ENCODE measurements at places on chromosomes 2 and 18. TPM values are rescaled to one million over a fixed set of nuclear protein-coding genes. Genes with fewer than 3 reads are reported as not detected.

DNA sequence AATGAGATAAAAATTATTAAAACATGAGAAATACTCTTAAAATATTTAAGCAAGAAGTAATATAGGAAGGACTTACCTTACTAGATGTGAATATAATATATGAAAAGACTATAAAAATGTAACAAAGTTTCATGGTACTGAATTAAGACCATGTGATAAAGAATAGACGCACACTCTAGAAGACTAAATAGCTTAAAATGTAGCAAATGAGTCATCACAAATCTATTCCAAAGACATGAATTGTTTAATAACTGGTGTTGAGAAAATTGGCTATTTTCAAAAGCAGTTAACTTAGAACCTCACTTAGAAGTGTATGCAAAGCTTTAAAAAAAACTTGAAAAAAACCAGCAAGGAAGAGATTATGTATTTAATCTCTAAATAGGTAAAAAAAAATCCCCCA, 64.1 kb downstream of the POLE4 start:
- no peaks in the 10 kb centered on the region for H3K27me3 ChIP-seq
- DNase-seq, result no peak
- no peaks in the 10 kb centered on the region for H3K4me1 ChIP-seq
- H3K27ac ChIP-seq, result no peak overlapping the region
- no peak overlapping the region for H3K4me3 ChIP-seq

- no peaks in the 10 kb centered on the region for H3K27me3 ChIP-seq
- no peak overlapping the region for H3K27ac ChIP-seq
- no peak overlapping the region for H3K4me3 ChIP-seq
Observed at GRCh38 chr2:168149986-168150385, 97.4 kb downstream of the STK39 start.

DNA sequence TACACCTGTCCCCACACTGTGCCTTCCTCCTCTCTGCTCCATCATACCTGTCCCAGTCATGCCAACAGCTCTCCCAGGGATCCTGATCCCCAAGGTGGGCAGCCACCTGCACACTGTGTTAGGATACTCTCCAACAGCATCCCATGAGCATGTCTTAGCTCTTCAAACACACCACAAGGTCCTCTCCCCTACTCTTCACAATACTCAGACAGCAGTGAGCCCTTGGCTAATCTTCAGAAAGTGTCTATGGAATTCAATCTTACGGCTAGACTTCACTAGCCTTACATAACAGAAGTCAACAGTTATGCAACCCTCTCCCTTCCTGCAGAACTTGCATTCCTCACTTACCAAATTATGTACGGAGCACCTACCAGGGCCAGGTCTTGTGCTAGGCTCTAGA, 79.9 kb downstream of the MYO5B start:
- no peaks in the 10 kb centered on the region for H3K27me3 ChIP-seq
- DNase-seq, result no peak
- no peak overlapping the region for H3K27ac ChIP-seq
- H3K4me3 ChIP-seq, result no peak overlapping the region
- no peaks in the 10 kb centered on the region for H3K36me3 ChIP-seq

- H3K27me3 ChIP-seq, result no peaks in the 10 kb centered on the region
- no peak overlapping the region for H3K27ac ChIP-seq
- H3K4me3 ChIP-seq, result no peak overlapping the region
- H3K4me1 ChIP-seq, result no peaks in the 10 kb centered on the region
- no peaks in the 10 kb centered on the region for H3K36me3 ChIP-seq
Observed at GRCh38 chr18:73891572-73892421, 255.8 kb downstream of the FBXO15 start.

DNA sequence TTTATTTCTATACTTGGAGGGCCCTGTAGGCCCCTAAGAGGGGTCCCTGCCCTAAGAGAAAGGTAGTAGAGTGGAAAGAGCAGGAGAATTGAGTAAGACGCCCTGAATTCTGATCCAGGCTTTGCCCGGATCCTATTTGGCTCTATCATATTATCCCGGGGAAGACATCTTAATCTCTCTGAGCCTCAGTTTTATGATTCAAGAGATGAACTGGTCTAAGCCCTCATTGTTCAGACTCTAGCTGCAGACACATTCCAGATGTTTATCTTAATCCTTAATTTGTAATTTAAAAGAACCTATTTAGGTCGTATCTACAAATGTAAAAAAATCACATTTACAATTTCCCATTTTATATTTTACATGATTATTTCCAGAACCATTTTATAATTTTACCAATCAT, 220.1 kb downstream of the AGPS start:
- H3K27me3 ChIP-seq, result no peaks in the 10 kb centered on the region
- no peak overlapping the region for H3K4me3 ChIP-seq
- no peak overlapping the region for H3K27ac ChIP-seq
- H3K4me1 ChIP-seq, result no peaks in the 10 kb centered on the region
- no peaks in the 10 kb centered on the region for H3K36me3 ChIP-seq

DNA sequence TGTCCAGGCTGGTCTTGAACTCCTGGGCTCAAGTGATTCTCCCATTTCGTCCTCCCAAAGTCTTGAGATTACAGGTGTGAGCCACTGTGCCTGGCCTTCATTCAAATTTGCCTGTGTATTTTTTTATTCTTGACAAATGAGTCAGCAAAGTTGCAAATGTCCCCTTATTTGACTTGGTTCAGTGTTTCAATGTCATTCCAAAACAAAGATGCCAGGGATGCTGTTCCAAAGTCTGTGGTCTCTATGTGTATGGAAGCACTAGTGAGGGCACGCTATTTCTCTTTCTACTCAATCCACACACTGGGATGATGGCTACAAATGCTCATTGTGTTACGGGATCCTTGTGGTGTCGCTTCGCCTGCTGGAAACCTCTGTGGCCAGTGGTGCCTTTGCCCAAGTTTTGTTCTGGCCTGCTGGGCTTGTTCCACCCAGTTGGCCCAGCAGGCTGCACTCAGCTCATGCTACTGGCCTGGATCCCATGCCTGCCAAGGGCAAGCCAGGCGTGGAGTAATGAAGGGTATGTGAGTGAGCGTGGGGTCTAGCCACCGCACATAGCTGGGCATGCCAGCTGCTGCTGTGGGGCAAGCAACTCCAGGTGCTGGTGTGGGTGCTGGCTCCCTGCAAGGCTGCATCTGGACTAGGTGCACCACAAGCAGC, 35.6 kb downstream of the FBXO48 start:
- no peak overlapping the region for H3K27ac ChIP-seq
- peaks cover 12% of the 10 kb centered on the region for H3K4me1 ChIP-seq
- no peak for DNase-seq
- H3K36me3 ChIP-seq, result no peaks in the 10 kb centered on the region
- H3K27me3 ChIP-seq, result no peaks in the 10 kb centered on the region

DNA sequence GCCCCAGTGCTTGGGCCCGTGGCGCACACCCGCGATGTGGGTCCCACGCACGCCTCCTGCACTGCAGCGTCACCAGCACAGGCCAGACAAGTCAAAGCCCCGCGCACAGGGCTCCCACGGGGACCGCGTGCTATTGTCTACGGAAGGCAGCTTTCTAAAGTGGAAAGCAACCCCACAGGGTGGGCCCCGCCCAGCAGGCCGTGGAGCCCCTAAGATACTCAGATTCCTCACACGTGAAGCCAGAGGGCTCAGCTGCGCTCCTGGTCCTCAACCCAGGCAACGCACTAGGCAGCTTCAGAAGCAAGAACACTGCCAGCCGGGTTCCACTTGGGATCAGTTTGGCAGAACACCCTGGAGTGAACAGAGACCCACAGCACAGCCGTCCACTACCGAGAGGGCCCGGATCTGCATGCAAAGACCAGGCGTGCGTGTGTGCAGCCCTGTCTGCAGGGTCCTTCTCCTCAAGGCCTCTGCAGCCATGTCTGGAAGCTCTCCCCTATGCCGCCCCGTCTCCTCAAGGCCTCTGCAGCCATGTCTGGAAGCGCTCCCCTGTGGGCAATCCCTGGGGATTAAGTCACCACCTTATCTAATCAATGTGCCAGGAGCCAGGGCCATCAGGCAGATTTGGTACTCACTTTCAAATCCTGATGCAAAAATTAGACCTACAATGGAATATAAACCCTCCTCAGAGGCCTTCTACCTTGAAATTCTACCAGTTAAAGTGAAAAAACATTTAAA, 231.3 kb downstream of the HDAC4 start:
- H3K27ac ChIP-seq, result no peak overlapping the region
- H3K4me3 ChIP-seq, result no peak overlapping the region
- no peaks in the 10 kb centered on the region for H3K27me3 ChIP-seq

CNDP1 gene
- not detected for total RNA-seq

CHRNG gene
- not detected for total RNA-seq

TIGD1 gene
- 3.7 TPM for total RNA-seq

EVX2 gene
- not detected for total RNA-seq

NTSR2 gene
- total RNA-seq, result not detected

CLEC4F gene
- 0.31 TPM for total RNA-seq

SMCHD1 gene
- 73.0 TPM for total RNA-seq

CCDC121 gene
- total RNA-seq, result 3.0 TPM
